ENCODE measurements at places on chromosomes 16 and 17.
A peak's percentile ranks its signal among the peaks of the same experiment; 100 is the strongest.

GRCh38 chr16:83305092-83305491 lies 502.7 kb upstream of the HSBP1 start:
- peak; percentile 39 for DNase-seq

- no peak for DNase-seq
Measured at GRCh38 chr17:75778861-75779249, 5.8 kb upstream of the UNK start.

DNA sequence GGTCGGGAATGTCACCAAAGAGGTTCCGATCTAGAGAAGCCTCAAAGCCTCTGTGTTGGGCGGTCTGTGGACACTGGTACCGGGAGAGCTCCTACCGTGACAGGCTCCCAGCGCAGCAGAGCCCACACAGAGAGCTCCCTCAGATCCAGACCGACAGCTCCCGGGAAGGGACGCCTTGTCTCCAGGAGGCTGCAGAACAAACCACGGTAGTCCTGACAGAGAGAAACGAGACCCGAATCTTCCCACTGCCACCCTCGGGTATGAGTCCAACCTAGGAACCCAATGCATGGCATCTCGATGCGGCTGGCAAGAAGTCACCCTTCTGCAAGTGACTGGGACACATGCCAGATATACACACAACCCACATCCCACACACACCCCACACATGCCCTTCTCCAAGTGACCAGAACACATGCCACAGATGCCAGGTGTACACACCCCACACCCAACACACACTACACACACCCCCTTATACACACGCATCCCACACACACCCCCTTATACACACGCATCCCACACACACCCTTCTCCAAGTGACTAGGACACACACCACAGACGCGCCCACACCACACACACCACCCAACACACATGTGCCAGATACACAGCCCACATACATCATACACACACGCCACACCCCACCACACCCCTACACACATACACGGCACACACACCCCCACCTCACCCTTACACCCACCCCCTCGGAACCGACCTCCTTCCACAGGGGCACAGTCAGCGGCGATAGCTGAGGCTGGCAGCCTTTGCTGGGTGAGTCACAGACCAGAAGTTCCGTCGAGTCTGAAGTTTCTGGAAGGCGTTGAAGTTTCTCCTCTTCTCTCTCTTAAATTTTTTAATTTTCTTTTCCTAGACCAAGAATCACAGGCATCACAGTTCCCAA lies 15.9 kb upstream of the CYTH1 start:
- no peak for DNase-seq

DNA sequence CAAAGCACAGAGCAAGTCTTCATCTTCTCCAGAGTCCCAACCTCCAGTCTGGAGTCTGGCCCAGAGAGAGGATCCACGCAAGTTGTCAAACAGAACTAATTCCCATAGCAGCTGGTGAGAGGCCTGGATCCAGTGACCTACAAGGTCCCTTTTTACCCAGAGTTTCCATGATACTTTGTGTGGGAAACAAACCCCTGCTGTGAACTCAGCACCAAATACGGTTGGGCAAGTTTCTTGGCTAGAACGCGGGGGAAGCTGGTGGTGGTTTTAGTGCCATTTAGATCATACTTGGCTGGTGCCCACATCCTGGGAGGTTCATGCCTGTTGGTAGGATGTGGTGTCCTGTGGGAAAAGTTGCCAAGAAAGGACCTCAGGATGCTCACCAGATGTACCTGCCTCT lies 18.1 kb downstream of the TMC7 start:
- DNase-seq: peak; percentile 43

DNA sequence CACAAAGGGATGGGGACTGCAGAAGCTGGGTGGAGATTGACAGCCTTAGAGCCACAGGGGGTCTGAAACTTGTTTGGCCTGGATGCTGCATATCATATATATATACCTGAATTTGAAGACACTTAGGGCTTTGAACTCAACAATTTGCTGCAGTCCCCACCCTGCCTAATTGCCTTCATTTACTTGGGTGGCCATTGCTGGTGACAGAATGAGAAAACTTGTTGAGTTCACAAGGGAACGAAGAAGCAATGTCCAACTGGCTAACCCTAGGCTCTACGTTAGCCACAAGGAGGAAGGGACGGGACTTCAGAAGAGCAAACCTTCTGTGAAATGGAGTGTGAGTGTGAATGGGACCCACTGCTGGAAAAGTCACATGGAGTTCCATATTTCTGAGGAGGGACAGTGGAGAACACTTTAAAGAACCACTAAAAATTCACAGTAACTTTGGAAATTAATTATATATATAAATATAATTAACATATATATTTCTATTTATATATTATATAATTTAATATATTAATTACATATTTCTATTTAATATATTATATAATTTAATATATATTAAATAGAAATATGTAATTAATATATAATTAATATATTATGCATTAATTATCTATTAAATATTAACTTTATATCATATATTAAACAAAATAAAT lies 215.3 kb upstream of the SOX9 start:
- no peak for DNase-seq
